ENCODE measurements at places on chromosomes 5 and 9.

GRCh38 chr9:32706004-32706724 is 70.7 kb upstream of the TAF1L start:
- DNase-seq, result no peak

- DNase-seq, result no peak
Observed at GRCh38 chr9:12274577-12274976, 418.6 kb upstream of the TYRP1 start.

DNA sequence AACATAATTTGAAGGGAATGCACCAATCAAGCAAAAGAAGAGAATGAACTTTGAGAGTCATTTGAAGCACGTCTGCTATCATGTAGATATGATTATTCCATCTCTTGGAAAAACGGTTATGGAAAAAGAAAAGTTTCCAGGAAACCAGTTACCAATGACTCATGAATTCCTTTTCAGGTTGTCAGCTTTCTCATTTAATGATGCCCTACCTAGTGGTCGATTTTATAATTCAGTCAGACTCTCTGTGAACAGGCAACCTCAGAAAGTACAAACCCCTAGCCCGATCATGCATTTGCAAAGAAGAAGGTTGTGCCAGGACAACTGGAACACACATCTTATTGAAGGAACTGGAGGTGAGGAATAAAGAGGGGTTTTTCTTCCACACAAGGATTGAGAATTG is 355.1 kb upstream of the GRIA1 start:
- no peak for DNase-seq

DNA sequence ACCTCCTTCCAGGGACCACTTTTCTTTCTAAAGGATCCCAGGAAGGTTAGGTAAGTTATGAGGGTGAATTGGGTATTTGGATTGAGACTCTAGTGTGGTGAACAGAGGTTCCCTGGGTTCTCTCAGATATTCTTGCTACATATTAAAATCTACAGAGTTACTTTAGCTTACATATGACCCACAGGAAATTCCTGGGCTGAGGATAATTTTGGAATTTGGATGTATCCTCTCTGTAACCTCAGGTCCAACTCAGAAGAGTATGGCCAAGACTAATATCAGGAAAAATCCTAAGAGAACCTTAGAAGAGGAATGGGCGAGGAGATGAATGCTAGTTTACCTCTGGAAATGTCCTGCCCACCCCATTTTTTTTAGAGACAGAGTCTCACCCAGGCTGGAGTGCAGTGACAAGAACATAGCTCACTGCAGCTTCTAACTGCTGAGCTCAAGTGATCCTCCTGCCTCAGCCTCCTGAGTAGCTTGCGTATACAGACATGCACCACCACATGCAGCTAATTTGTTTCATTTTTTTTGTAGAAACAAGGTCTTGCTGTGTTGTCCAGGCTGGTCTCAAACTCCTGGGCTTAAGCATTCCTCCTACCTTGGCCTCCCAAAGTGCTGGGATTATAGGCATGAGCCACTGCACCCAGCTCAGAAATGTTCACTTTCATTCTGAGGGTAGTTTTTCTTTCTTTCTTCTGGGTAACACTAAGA is 196.4 kb downstream of the ARHGEF28 start:
- DNase-seq, result no peak
